ENCODE measurements at places on chromosomes 1 and 21.

GRCh38 chr1:193890935-193891334 lies 704.5 kb upstream of the B3GALT2 start:
- no peak for DNase-seq

DNA sequence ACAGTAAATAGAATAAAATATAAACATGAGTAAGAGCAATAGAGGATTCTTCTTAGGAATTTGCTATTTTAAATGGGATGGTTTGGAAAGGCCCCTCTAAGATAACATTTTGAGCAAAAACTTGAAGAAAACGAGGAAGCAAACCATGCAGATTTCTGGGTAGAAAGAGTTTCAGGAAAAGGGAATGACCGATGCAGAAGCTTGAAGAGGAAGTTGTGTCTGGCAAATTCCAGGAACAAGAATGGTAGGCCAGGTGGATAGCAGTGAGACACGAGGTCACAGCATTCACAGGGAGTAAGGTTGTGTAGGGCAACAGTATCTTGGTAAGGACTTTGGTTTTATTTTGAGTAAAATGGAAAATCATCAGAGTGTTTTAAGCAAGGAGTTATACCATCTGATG lies 108.9 kb downstream of the PEX14 start:
- DNase-seq = peak; percentile 65

DNA sequence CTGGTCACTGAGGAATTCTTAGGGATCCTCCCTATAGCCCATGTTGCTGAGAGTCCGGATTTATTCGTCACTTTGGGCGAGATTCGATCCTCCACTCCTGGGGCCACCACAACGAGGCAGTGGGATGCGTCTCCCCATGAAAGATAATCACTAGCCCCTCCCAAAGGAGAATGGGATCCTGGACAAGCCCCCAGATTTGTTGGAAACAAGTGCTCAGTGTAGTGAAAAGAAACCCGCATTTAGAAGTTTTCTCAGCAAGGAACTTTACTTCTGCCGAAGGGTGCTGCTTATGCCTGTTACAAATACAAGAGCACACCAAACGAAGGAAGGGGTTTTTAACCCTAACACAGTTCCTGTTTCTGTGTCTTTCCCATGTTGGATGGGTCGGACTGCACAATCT lies 83.3 kb downstream of the ZFYVE9 start:
- DNase-seq = no peak

DNA sequence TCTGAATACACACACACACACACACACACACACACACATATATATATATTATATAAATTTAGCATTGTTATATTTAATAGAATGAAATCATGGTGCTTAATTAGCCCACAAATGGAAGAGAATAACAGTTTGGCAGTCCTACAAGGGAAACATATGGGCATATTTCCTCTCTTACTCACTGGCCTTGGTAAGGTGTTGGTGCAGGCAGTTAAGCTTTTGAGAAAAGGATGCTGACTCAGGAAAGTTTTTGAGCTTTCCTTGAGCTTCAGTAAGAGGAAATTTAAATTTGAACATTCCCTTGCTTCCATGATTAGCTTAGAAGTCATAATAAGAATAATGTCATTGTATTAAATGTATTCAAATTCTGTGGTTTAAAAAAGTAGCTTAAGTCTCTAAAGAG lies 37.0 kb upstream of the B3GALT5 start:
- DNase-seq = no peak

- no peak for DNase-seq
These were observed 217.6 kb downstream of the SDCCAG8 start for GRCh38 chr1:243473227-243474135.

DNA sequence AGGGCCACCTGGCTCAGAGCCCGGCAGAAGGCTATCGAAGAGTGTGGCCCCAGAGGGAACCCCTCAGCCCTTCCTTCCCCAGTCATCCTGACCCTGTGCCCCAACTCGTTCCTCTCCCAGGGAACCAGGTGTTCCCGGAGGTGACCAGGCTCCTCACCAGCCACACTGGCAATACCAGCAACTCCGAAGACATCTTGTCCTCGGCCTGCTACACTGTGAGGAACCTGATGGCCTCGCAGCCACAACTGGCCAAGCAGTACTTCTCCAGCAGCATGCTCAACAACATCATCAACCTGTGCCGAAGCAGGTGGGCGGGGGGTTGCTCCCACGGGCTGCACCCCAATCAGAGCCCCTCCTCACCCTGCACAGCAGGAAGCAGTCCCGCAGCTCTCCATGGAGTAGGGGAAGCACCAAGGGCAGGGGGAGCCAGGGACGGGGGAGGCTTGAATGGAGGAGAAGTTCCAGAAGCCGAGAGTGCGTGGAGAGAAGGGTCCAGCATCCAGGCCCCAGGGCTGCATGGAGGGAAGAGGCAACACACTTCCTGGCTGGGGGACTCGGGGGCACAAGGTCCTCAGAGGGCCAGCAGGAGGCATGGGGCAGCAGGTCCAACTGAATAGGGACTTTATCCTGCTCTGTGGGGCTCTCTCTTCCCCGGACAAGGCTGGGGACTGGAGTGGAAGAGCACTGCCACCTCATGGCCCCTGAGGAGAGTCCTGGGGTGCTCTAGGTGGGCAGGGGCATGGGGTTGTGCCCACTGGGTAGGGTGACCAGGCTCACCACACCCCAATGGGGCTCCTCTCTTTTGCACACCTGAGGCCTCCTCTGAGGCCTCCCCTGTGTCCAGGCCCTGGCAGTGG lies 41.7 kb downstream of the PKP1 start:
- DNase-seq = no peak

DNA sequence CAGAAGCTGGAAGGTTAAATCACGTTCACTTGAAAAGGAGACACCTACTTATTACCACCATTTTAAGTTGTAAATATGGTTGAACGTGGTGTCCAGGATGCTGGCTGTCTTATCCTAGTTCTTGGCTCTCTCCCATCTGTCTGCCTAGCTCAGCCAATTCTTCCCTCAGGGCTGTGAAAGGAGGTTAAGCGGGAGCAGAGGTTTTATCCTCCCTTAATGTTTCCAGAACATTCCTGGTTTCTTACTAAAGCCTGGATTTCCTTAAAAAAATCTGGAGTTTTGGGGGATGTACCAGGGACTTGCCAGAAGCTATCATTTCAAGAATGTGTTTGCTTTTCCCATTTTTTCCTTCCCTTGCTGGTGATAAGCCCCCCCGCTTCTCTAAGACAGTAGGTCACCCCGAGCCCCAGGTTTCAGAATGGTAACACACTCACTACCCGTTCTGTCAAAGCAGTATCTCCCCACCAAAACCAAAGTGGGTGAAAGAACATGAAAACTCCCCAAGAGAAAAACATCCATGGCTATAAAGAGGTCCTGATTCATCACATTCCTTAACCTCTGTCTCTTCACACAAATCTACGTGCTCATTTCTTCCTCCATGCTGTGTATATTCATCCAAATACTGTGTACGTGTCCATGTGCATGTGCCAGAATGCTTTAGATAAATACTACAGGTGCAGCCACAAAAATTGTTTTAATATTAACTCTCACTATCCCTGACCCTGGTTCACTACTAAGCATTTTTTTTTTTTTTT lies 114.7 kb downstream of the MAP3K21 start:
- no peak for DNase-seq

GRCh38 chr1:220290140-220290761 lies 18.0 kb upstream of the RAB3GAP2 start:
- no peak for DNase-seq

GRCh38 chr1:84675106-84675505 lies 15.2 kb downstream of the SSX2IP start:
- no peak for DNase-seq

GRCh38 chr1:176954242-176954641 lies 210.3 kb downstream of the ASTN1 start:
- DNase-seq = no peak

- DNase-seq = no peak
These were observed 27.1 kb downstream of the CFAP57 start for GRCh38 chr1:43199093-43199726.

GRCh38 chr1:223363057-223363855 lies 720 bp downstream of the SUSD4 start:
- no peak for DNase-seq
